ENCODE measurements at places on chromosomes 16 and 17. TPM values are rescaled to one million over a fixed set of nuclear protein-coding genes. Genes with fewer than 3 reads are reported as not detected.
A peak's percentile ranks its signal among the peaks of the same experiment; 100 is the strongest.

The TNRC6C gene
- 6.0 TPM for total RNA-seq

DNA sequence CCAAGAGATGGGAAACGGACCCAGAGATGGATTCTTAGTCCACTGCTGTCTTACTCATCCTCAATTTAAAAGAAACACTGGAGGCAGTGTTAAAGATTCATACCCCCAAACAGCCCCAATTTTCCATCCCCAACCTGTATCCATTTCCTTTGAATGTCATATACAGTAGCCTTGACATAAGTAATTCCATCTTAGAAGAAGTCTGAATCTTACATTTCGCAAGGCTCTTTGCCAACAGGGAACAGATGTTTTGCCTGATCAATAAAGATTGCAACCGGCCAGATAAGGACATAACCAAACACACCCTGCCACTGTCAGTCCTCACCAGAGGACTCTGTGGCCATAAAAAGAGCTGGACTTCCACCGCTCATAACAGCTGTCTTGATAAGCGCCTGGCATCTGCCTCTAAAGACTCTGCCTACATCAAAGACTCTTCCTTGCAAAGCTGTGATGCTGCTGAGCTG, 59.0 kb upstream of the MED9 start:
- no peak overlapping the region for H3K4me3 ChIP-seq
- peaks cover 43% of the 10 kb centered on the region for H3K4me1 ChIP-seq
- H3K27me3 ChIP-seq, result no peaks in the 10 kb centered on the region

The TMEM88 gene
- total RNA-seq, result not detected

The PYY gene
- not detected for total RNA-seq

The KRTAP9-8 gene
- not detected for total RNA-seq

The LGALS9C gene
- not detected for total RNA-seq

DNA sequence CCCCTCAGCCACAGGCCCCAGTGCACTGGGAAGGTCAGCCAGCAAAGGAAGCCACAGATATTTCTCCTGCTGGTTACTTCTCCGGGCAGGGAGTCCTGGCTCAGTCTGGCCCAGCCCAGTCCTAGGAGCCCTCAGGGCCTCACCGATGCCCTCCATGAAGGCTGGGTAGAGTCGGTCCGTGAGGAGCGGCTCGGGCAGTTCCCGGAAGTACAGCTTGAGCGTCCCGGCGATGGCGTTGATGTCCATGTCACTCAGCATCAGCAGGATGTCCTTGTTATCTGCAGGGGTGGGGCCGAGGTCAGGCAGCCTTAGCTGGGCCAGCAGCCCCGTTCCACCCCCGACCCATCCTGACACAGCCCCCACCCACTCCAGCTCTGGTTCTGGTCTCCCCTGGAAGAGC, 13.7 kb downstream of the TIMM22 start:
- no peaks in the 10 kb centered on the region for H3K36me3 ChIP-seq
- H3K4me1 ChIP-seq, result no peaks in the 10 kb centered on the region
- no peak overlapping the region for H3K27ac ChIP-seq
- no peak overlapping the region for H3K4me3 ChIP-seq
- no peaks in the 10 kb centered on the region for H3K27me3 ChIP-seq
- no peak for DNase-seq

GRCh38 chr17:29042026-29042678, 789 bp upstream of the PIPOX start:
- H3K4me1 ChIP-seq, result no peaks in the 10 kb centered on the region
- H3K36me3 ChIP-seq, result no peaks in the 10 kb centered on the region
- no peak for DNase-seq
- H3K4me3 ChIP-seq, result no peak overlapping the region
- peaks cover 34% of the 10 kb centered on the region for H3K27me3 ChIP-seq

DNA sequence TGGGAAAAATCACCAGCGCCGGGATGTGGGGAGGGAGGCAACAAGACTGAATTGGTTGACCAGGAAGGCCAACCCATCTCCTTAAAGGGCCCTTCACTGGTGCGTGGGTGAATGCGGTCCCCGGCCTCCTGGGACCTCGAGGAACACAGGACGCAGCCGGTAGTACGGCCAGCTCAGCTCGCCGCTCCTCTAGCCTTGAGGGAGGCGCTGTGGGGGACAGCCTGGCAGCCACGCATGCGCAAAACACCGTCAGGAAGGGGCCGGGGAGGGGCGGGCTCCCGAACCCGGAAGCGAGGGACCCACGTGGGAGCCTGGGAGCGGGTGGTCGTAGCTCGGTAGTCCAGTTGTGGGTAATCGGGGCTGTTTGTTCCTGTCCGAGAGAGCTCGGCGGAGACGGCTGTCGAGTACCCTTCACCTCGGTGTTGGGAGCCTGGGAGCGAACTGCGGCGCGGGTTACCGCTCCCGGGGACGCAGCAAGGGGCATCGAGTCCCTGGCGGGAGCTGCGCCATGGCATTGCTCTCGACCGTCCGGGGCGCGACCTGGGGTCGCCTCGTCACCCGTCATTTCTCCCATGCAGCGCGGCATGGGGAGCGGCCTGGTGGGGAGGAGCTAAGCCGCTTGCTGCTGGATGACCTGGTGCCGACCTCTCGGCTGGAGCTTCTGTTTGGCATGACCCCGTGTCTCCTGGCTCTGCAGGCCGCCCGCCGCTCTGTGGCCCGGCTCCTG, at the start of gene MRM1:
TSS of gene MRM1 (plus strand) at position 281 of the 727 bp plus-strand sequence. CDS start at position 509, 228 bp downstream.
- peak within 1 kb of the TSS; percentile 80 for H3K4me3 ChIP-seq
- no peaks in the 10 kb centered on the region for H3K27me3 ChIP-seq
- peak within 1 kb of the TSS; percentile 68 for H3K27ac ChIP-seq
- no peaks in the 10 kb centered on the region for H3K36me3 ChIP-seq
- DNase-seq, result peak; percentile 87
- H3K4me1 ChIP-seq, result peaks cover 6% of the 10 kb centered on the region

The PLLP gene
- total RNA-seq, result 1.6 TPM

The NPIPA8 gene
- not detected for total RNA-seq

DNA sequence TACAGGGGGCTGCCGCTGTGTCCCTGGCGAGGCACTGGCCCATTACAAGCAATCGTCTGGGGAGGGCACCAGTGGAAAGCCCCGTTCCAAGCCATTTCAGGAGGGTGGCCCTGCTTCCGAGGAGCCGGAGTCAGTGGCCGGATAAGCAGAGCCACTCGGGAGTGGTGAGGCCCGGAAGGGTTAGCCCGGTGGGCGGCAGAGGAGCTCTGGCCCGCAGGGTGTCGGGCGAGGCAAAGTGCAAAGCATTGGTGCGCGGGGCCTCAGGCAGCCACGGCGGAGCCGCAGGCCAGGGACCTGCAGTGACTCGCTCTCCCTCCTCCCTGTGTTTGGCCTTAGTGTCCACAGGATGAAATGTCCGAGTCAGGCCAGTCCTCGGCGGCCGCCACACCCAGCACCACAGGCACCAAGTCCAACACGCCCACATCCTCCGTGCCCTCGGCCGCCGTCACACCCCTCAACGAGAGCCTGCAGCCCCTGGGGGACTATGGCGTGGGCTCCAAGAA, 24.6 kb downstream of the NME3 start:
- no peaks in the 10 kb centered on the region for H3K27me3 ChIP-seq
- H3K27ac ChIP-seq, result no peak overlapping the region
- H3K4me1 ChIP-seq, result no peaks in the 10 kb centered on the region
- DNase-seq, result no peak
- H3K4me3 ChIP-seq, result no peak overlapping the region

The ACSM5 gene
- total RNA-seq, result not detected

The SDK2 gene
- total RNA-seq, result not detected

The SEPTIN12 gene
- not detected for total RNA-seq

Data from PC-3 (cell line).